ENCODE measurements at places on chromosomes 3 and 15.

- no peak for DNase-seq
Observed at GRCh38 chr3:133188996-133189395, 150.8 kb downstream of the TMEM108 start.

DNA sequence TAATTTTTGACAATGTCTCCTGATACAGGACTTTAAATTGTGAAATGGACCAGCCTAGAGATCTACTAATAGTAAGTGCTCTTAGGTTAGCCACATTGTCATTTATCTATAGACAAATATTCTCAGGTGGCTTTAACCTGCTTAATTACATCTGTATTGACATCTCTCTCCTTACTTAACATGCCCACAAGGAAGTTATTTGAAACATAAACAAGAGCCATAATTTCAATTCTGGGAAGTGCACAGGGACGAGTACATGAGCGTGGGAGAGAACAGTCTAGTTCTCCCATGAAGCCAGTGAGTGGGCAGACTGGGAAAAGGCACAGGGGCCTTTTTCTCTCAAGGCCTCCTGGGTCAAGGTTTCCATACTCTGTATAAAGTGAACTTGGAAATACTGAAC lies 54.2 kb downstream of the NEK10 start:
- no peak for DNase-seq

DNA sequence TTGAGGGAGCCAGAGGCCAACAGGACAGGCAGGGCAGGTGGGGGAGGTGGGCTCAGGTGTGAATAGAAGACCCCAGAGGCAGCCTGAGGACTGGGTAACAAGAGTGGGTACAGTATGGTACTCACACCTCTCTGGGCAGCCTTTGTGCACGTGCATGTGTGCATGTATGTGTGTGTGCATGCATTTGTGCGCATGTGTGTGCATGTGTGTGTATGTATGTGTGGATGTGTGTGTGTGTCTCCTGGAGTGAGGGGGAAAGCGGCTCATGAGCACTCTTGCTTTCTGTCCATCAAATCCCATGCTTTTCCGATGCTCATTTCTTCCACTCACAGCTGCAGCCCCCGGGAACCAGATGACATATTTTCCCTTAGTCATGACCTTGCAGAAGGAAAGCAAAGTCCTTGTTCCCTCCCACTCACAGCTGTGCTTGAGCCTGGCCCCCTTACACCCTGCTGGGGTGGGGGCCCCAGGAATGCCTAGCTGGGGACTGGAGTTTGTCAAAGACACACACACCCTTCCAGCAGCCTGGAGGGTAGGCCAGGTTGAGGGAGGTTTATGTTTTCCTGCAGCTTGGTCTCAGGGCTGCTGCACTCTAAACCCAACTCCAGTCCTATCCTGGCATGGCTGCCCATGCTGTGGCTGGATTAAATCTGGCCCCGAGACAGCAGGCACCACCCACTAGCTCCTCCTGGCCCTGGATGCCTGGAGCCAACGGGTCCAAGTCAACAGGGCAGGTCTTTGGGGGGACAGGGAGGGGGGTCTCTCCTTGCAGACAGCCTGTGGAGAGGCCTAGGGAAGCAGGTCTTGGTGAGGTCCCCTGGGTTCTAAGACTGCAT lies 22.5 kb downstream of the CCDC33 start:
- DNase-seq, result no peak

- no peak for DNase-seq
Observed at GRCh38 chr3:179016979-179017670, 54.5 kb downstream of the ZMAT3 start.

DNA sequence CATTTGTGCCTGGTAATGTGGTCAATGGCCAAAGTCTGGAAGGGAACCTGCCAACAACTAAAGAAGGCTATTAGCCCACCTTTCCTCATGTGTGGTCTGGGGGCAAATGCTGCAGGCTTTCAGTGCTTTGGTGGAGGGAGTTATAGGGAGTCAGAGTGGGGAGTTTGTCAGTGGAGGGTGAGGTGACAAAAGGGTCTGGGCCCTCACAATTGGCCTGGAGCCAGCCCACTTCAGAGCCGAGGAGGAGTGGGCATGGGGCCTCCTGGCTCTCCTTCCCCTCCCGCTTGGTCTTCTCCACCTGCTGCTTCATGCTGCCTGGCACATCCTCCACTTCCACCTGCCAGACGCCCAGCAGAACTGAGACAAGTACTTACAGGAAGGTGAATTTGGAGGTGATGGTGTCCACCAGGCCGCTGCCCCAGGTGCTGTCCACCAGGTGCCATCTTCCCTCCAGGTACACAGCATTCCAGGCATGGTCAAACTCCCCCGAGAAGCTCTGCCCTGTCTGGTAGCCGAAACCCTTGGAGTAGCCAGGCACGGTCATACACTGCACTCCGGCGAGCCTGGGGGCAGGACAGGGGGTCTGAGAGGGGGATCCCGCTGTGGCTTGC lies 40.9 kb downstream of the KY start:
- DNase-seq, result no peak

- DNase-seq, result no peak
Observed at GRCh38 chr3:157373783-157374182, 62.9 kb upstream of the PTX3 start.

- DNase-seq, result no peak
Observed at GRCh38 chr3:196311-197148, at the start of gene CHL1. Gene CHL1 (plus strand): TSS chr3:196763. CDS start chr3:319777, 123,014 bp downstream.

Measured in iris pigment epithelial cell (primary cell).